ENCODE measurements at places on chromosomes 6 and 20. TPM values are rescaled to one million over a fixed set of nuclear protein-coding genes. Genes with fewer than 3 reads are reported as not detected.

GRCh38 chr6:163895162-163895561, 480.6 kb downstream of the QKI start:
- no peak for DNase-seq

DNA sequence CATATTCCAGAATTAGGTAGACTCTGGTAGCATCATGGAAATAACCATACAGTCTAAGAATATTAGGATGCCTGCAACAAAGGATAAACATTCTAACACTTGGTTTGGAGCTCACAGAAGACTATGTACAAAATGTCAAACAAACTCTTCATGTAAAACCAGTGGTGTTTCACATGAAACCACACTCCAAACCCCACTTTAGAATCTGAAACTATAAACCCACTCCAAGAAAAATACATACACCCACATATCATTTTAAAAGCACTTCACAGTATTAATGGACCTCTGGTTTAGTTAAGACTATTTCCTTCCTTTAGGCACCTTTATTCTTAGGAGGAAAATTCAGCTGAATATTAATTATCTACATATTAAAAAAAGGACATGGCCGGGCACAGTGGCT, 10.5 kb downstream of the AURKA start:
- DNase-seq = no peak

GRCh38 chr20:23832775-23833513, 6.4 kb upstream of the CST2 start:
- DNase-seq = no peak

- DNase-seq = no peak
Observed at GRCh38 chr20:23248461-23248882, 102.1 kb upstream of the NXT1 start.

- no peak for DNase-seq
Observed at GRCh38 chr20:32010666-32011065, 428 bp downstream of the CCM2L start.

DNA sequence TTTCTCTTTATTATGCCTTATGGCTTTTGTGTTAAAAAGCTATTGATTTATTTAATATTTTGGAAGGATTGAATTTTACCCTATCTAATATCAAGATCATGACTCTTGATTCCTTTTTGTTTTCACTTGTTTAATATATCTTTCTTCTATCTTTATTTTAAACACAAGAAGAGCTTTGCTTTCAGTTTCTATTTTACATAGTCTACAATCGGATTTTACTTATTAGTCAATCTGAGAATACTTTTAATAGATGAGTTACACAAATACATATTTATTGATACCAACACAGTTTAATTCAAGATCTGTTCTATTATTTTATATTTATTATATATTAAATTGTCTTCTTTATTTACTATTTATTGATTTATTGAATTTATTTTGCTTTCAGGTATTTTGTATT, 218.8 kb downstream of the ESR1 start:
- DNase-seq = peak; percentile 6

- DNase-seq = peak; percentile 32
Observed at GRCh38 chr6:121816906-121817540, 381.6 kb downstream of the GJA1 start.

- no peak for DNase-seq
Observed at GRCh38 chr6:73028124-73028766, 197.1 kb downstream of the KHDC1L start.

DNA sequence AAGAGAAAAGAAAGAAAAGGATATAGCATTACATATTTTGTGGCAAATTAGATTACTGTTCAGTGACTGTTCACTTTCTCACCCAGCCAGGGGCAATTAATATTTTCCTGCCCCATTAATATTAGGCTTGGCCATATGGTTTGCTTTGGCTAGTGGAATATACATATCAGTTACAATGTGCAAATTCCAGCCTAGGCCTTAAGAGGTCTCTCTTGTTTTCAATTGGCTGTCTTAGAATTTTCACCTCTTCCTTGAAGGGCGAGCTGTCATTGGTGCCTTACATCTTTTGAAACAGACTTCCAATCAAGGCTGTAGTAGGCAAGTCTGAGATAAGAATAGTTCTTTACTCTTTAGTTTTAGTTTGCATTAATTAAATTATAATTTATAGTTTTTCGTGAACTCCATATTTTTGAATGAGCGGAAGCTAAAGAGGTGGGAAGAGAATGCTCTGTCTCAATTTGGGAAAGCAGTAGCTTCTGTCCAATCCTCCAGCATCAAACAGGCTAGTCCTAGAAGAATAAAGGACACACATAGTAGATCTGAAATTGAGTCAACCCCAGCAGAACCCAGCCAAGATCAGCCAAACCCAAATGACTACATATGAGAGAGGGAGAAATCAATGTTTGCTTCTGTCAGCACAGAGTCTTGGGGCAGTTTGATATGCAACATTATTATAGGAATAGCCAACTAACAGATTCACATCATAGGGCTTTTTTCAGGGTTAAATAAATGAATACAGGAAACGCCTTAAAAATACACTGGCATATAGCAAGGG, 6.3 kb upstream of the CSNK2A1 start:
- no peak for DNase-seq

GRCh38 chr6:102764317-102764716, 1370.8 kb downstream of the GRIK2 start:
- no peak for DNase-seq

DNA sequence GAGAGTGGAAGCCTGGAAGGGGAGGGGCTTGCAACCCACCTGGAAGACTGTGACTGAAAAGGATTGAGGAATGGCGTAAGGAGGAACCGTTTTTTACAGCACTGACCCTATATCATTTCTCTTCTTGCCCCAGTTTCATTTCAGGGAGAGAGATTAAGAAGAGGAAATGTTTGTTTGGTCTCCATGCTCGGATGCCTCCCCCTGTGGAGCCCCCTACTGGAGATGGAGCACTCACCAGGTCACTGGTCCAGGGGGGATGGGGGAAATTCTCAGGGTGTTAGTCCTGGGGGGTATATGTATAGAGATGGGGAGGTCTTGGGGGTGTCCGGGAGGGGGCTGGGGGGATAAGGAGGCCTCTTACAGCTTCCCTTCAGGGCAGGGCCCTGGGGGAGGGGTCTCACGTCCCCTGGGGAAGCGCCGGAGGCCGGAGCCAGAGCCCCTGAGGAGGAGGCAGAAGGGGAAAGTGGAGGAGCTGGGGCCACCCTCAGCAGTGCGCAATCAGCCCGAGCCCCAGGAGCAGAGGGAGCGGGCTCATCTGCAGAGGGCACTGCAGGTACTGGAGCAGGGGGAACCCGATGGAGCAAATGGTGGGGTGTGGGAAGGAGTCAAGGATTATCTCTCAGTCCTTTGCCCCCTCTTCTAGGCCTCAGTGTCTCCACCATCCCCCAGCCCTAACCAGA, 3.2 kb downstream of the CUTA start:
- peak; percentile 39 for DNase-seq

DNA sequence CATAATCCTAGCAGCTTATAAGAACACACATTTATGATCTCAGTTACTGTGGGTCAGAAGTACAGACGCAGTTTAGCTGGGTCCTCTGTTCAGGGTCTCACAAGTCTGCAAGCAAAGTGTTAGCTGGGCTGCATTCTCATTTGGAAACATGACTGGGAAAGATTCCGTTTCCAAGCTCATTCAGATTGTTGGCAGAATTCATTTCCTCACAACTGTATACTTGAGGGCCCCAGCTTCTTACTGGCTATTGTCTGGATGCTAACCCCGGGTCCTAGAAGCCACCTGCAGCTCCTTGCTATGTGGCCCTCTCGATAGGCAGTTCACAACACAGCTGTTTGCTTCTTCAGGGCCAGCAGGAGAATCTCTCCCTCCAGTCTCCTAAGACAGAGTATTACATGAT, 13.1 kb downstream of the TCP11 start:
- DNase-seq = no peak

DNA sequence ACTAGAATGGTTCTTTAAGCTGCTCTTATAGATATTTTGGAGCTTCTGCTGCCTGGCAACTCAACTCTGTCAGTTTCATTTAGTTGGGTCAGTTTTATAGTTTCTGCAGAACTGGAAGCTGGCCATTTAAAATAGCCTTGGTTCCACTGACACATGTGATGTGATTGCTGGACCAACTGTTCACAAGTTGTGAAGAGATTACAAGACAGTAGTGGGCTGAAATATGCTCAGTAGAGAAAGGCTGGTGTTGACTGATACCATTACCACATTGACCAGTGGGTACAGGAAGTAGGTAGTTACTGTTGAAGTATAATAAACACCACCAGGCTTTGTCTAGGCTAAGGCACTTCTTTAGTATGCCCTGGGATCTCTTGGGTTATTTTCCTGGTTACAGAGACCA, 39.0 kb downstream of the BCKDHB start:
- DNase-seq = no peak

DNA sequence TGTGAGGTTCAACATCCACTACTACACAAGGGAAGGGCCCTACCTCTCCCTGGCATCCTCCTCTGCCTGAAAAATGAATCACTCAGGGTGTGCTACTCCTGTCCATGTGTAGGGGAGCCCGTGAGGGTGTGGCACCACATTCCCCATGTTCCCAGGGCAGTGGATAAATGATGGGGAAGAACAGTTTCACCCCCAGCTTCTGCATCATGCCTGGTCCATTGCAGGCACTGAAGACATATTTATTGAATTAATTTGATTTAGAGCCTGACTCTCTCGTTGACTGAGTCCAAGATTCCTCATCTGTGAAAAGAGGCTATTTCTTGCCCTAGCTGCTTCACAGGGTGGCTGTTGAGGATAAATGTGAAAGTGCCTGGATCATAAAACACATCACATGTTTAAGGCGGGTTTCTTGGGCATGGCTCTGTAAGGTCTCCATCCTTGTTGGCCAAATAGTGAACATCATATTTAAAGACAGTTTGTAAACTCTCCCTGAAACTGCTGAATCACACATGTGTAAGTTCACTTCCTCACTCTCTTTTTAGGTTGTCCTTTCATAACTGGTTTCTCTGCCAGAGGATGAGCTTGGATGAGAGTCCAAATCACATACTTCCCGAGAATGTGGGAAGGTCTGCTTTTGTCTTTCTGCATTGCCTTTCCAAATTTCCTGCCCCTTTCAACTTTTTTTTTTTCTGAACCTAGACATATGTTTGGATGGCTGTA, 79.7 kb upstream of the FYN start:
- DNase-seq = peak; percentile 14

GRCh38 chr6:44843734-44844133, 456.2 kb downstream of the CDC5L start:
- DNase-seq = no peak

DNA sequence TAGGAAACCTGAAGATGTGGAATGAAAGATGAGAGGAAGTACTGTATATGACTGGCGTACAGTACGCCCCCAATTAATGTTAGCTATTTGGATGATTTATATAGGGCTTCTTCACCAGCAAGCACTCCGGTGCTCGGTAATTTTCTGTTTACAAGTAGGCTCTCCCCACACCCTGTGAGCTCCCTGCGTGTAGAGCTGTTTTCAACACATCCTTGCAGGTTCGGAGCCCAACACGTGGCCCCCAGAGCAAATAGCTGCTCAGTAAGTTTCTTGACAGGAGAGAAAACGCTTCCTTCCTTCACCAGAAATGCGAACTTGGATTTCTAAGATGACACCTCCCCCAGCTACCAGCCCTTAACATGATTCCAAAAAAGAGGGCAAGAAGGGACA, 1.2 kb upstream of the RAB22A start:
- DNase-seq = no peak

GRCh38 chr20:36709126-36709525, 36.8 kb downstream of the NDRG3 start:
- DNase-seq = no peak

DNA sequence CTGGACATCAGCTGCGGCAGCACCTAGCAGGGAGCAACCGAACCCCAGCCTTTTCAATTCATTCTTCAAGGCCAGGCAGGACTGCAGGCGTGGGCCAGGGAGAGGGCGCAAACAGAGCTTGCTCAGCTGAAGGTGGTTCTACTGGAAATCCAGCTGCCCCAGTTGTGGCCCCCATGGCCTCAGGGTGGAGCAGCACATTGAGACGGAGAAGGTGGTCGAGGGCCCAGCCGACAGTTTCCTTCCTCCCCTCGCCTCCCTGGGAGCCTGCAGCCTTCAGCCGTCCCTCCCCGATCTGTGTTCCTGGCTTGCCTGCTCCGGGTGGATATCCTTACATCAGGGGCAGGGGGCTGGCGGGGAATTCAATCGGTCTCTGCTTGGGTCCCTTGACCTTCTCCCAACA, 217.8 kb downstream of the ANKRD60 start:
- DNase-seq = no peak

GRCh38 chr20:45064812-45065211, 36.1 kb downstream of the KCNS1 start:
- peak; percentile 27 for DNase-seq

GRCh38 chr6:128754658-128755256, 128.2 kb upstream of the LAMA2 start:
- no peak for DNase-seq

- DNase-seq = no peak
Observed at GRCh38 chr6:126367849-126368248, 27.9 kb downstream of the CENPW start.

DNA sequence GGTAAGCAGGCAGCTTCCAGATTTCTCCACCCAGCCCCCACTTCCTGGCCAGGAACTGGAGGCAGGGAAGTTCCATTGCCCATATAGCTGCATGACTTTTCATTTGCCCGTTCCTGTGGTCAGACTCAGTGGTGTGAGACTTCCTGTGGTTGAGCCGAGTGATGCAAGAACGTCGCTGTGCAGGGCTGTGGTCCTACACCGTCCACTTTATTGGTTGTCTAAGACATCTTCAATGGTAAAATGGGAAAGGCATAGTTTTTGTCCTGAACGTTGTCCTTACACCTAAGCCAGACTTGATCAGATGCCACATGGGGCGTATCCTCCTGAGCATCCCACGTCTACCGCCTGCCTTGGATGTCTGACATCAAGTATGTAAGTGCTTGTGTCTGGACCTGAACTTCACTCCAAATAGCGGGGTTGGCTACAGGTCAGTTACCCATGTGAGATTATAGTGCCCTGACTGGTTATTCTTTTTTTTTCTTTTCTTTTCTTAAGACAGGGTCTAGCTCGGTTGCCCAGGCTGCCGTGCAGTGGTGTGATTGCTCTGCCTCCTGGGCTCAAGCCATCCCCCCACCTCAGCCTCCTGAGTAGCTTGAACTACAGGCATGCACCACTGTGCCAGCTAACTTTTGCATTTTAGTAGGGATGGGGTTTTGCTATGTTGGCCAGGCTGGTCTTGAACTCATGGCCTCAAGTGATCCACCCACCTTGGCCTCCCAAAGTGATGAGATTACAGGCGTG, 25.9 kb upstream of the GTSF1L start:
- DNase-seq = peak; percentile 100

DNA sequence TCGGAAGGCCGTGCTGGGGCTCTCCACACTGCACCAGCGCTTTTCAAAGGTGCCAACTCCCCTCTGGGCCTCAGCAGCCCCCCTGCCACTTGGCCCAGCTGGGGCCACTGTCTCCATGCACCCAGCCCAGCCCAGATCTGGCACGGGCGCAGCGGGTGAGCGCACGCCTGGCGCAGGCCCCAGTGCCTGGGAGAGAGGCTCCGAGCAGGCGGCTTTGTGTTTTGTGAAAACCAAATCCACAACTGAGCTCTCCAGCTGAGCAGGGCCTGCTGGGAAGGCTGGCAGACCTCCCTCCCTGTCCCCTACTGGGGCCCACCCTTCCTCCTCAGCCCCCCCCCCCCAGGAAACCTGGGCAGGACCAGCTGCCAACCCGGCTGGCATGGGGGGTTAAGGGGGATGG, 17.0 kb downstream of the MDGA1 start:
- DNase-seq = no peak

SAMD5 gene
- 0.62 TPM for total RNA-seq

WFDC5 gene
- not detected for total RNA-seq

MROH8 gene
- total RNA-seq = 2.1 TPM

GINS1 gene
- 31.5 TPM for total RNA-seq

SLC2A10 gene
- total RNA-seq = 27.6 TPM

HMGCLL1 gene
- 0.20 TPM for total RNA-seq

SLC22A16 gene
- 0.42 TPM for total RNA-seq

RAD21L1 gene
- total RNA-seq = not detected

APOBEC2 gene
- not detected for total RNA-seq

DEFB124 gene
- total RNA-seq = not detected

DTD1 gene
- 94.2 TPM for total RNA-seq

BTN3A1 gene
- total RNA-seq = 72.0 TPM

All from M059J (cell line).